ENCODE measurements at places on chromosomes 13 and 19.

DNA sequence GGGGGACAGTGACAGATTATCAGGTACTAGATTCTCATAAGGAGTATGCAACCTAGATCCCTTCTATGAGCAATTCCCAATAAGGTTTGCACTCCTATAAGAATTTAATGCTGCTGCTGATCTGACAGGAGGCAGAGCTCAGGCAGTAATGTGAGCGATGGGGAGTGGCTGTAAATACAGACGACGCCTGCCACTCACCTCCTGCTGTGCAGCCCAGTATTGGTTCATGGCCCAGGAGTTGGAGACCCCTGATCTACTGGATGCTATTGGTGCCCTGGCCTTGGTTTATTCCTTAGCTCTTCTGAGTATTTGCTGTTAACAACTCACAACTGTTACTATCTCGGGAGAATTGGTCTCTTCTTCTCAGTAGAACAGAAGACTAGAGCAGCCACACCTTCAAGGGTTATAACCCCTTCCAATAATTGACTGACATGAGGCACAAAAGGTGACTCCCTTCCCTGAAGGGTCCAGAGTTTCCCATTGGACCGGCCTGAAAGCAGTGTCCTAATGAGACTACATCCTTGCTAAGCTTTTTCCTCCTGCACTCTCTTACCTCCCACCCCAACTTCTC lies 35.0 kb upstream of the RBM26 start:
- DNase-seq: no peak

GRCh38 chr19:48644839-48645619 lies 958 bp downstream of the CA11 start:
- no peak for DNase-seq

DNA sequence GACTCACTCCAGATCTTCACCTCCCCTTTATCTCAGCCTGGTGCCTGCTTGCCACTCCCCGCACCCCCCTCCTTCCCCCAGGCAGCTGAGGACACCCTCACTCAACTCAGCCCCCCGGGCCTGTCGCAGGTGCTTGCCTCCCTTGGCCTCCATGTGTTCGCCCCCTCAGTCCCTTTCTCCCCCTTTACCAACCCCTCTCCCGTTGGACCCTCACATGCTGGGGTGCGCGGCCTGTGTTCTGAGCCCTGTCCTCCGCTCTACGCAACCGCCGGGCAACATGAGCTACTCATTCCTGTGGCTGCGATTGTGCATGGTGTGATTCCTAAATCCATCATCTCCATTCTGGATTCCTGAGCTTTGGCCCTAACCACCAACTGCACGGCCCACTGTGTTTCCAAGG lies 5.1 kb downstream of the CHERP start:
- DNase-seq: no peak

- no peak for DNase-seq
Measured at GRCh38 chr13:110291286-110291685, 15.7 kb downstream of the COL4A1 start.

- no peak for DNase-seq
Measured at GRCh38 chr13:111484141-111484925, 163.9 kb downstream of the TEX29 start.

GRCh38 chr13:52359534-52359933 lies 46.4 kb downstream of the THSD1 start:
- no peak for DNase-seq

GRCh38 chr13:29901710-29902631 lies 51.6 kb upstream of the UBL3 start:
- DNase-seq: no peak

- no peak for DNase-seq
Measured at GRCh38 chr19:10764340-10764894, 46.5 kb downstream of the DNM2 start.

DNA sequence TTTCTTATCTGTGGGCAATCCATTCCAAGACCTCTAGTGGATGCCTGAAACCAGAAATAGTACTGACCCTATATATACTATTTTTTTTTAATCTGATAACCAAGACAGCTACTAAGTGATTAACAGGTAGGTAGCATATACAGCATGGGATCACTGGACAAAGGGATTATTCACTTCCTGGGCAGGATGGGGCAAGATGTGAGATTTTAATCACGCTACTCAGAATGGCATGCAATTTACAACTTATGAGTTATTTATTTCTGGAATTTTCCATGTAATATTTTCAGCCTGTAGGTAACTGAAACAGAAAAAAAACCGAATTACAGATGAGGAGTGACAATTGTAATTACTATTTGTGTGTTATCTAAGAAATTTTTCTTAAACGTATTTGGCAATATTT lies 41.2 kb downstream of the ZIC2 start:
- no peak for DNase-seq

- DNase-seq: no peak
Measured at GRCh38 chr13:26653310-26653709, 95.8 kb downstream of the WASF3 start.

DNA sequence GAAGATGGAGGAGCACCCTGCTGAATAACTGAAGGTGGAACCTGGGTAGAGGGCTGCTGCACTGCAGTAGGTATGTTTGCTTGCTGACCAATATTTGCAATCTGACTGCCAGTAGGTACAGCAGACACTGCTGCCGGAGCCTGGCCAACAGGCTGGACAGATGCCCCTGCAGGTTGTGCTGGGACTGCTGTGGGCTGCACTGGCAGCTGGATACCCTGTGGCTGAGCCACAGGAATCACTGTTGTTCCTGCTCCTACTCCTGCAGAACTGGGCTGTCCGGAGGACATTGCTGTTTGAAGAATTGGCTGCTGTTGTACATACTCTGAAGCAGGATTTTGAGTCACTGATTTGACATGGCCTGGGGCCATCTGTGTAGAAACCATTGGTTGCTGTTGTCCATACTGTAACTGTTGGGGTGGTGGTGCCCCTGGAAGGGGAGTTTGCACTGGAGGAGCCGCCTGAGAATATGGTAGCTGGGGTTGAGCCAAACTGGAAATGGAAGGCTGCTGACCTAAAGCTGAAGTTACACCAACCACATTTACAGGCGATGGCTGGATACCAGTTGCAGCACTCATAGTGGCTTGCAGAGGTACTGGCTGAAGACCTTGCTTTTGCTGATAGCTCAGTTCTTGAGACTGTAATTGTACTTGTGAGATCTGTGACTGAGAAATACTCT lies 2.2 kb downstream of the TSC22D1 start:
- peak; percentile 23 for DNase-seq

DNA sequence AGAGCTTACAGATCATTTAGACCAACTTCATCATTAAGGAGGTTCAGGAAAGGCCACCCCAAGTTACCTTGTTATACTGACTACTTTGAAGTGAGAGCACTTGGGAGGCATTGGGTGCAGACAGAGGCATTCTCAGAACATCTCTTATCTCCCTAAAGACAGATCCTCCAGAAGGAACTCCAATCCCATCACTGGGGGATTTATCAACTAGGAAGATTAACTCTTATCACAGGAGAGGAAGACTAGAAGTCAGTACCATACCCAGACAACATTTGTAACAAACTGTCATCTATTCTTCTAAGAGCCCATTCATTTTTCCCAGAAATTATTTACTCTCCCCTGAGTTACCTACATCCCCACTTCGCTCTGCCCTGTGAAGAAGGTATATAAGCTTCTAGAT lies 5.8 kb upstream of the RFXAP start:
- no peak for DNase-seq

- DNase-seq: no peak
Measured at GRCh38 chr19:29624489-29625185, 18.6 kb downstream of the POP4 start.

DNA sequence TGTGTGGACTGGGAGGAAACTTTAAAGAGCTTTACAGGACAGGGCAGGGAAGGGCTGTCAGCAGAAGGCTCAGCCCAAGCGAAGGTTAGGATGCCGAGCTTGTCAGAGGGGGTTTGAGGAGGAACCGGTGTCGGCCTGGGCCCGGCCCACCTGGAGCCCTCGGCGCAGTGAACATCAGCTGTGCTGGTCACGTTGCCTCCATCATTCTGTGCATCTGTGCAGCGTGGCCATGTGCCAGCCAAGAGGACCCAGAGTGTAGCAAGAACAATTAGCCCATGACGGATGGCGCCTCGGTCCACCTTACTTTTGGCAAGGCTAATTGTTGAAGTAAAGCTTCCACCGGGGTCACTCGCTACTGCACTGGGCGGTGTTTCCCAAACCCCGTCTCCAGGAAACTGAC lies 161.4 kb downstream of the PTPRS start:
- DNase-seq: no peak

DNA sequence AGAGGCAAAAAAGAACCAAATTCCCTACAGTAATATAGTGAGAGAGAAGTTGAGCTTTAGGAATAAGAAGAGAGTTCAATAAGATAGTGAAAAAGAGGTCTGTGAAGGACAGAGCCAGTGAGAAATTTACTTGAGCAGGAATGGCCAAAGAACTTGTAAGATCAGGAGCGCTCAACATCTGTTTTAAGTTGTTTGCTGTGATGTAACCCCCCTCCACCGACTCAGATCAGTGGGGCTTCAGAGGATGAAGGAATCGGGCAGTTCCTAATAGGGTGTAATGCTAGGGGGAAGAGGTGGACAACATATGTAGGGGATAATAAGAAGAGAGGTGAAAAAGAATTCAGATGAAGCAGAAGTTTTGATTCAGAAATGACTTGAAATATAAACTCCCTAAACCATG lies 85.3 kb upstream of the FNDC3A start:
- no peak for DNase-seq

DNA sequence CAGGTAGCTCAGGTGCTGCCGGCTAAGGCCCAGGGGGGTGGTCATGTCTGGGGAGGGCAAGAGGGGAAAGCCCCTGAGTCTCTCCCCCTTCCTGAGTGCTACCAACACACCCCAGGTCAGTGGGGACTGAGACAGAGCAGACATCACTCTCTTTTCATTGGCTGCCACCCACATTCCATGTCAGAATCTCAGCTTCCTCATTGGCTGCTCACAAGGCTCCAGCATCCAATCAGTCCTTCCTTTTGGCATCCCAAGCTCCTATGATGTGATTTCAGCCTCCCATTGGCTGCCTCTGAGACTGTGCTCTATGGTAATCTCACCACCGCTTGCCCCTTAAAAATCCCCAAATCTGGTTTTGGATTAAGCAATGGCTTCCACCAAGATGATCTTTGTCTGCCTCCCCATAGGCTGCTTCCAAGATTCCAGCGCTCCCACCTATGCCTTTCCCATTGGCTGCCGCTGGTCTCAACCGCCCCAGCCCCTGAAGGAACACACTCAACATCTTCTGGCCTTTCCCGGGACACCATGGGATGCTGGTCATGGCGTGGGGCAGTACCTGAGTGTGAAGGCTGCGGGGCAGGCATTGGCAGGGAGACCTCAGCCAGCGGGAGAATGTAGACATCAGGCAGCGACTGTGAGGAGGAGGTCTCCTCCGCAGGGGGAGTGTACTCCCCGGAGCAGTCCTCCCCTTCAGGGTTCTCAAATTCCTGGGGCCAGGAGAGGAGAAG lies 2.0 kb downstream of the LMTK3 start:
- DNase-seq: no peak

GRCh38 chr13:57558051-57558467 lies 73.5 kb upstream of the PCDH17 start:
- DNase-seq: no peak

DNA sequence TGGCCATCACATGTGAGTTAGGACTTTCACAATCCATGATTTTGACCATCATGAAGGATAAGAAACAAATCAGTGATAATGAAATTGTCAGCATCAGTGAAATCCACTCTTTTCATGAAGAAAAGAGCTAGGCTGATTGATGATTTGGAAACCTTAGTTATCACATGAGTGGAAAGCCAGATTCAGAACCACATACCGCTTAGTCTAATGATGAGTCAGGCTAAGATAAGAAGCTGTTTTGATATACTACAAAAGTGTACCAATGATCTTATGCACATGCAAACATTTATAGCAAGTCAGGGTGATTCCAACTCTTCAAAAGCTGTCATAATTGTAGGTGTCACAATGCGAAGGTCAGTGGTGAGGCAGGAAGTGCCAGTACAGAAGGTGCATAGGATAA lies 519.3 kb downstream of the GPC6 start:
- no peak for DNase-seq

- DNase-seq: no peak
Measured at GRCh38 chr13:48185018-48185417, 48.0 kb upstream of the ITM2B start.

DNA sequence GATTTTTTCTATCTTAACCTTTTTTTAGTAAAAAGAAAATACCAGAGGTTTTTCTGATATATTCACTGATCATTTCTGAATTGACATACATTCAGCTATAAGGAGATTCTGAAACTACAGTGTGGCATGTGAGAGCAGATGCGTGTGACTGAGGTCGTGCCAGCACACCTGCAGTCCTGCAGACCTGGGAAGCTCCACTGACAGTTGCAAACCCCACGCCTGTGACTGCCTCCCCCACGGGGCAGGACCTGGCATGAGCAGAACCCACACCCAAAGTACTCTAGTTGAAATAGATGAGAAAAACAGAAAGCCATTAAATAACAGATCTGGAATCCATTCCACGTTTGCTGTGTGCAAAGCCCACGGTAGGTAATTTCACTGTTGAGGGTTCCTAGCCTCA lies 80.7 kb downstream of the TEX29 start:
- DNase-seq: no peak

DNA sequence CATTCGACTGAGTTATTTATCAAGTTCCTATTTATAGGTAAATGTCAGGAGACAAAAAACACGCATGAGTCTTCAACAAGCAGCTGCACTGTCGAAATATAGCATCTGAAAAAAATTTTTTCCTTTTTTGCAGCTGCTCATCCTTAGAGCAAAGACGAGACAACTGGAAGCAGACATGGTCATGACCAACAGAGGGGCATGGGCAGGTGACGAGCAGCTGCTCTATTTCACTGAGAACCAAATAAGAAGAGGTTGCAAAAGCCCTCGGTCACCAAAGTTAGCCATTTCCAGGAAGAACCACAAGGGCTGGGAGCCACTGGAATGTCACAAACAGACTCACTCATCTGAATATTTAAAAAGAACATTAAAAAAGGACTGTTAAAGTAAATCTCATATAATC lies 22.2 kb downstream of the SOHLH2 start:
- no peak for DNase-seq

- no peak for DNase-seq
Measured at GRCh38 chr13:114071410-114071809, 61.0 kb downstream of the RASA3 start.

DNA sequence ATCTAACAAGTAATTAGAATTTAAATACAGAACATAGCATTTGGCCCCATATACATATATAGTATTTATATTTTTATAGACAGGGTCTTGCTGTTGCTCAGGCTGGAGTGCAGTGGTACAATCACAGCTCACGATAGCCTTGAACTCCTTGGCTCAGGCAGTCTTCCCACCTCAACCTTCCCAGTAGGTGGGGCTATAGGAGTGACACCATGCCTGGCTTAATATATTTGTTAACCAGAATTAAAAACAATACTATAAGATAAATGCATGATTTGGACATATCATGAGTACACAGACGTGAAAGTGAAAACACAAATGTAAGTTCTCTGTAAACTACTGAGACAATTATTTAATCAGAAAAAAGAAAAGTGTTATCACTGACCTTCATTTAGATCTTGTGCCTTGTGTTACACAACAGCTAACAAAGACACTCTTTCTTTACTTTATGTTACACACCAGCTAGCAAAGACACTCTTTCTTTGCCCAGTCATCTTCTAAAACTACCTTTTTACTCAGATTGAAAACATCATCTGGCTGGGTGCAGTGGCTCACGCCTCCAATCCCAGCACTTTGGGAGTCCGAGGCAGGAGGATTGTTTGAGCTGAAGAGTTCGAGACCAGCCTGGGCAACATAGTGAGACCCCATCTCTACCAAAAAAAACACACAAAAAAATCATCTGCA lies 22.6 kb downstream of the CARS2 start:
- DNase-seq: no peak

- no peak for DNase-seq
Measured at GRCh38 chr13:29936051-29936813, 85.8 kb upstream of the UBL3 start.

- no peak for DNase-seq
Measured at GRCh38 chr13:87331178-87331577, 340.0 kb upstream of the SLITRK5 start.
